ENCODE measurements at places on chromosomes 1 and 21.
A peak's percentile ranks its signal among the peaks of the same experiment; 100 is the strongest.

DNA sequence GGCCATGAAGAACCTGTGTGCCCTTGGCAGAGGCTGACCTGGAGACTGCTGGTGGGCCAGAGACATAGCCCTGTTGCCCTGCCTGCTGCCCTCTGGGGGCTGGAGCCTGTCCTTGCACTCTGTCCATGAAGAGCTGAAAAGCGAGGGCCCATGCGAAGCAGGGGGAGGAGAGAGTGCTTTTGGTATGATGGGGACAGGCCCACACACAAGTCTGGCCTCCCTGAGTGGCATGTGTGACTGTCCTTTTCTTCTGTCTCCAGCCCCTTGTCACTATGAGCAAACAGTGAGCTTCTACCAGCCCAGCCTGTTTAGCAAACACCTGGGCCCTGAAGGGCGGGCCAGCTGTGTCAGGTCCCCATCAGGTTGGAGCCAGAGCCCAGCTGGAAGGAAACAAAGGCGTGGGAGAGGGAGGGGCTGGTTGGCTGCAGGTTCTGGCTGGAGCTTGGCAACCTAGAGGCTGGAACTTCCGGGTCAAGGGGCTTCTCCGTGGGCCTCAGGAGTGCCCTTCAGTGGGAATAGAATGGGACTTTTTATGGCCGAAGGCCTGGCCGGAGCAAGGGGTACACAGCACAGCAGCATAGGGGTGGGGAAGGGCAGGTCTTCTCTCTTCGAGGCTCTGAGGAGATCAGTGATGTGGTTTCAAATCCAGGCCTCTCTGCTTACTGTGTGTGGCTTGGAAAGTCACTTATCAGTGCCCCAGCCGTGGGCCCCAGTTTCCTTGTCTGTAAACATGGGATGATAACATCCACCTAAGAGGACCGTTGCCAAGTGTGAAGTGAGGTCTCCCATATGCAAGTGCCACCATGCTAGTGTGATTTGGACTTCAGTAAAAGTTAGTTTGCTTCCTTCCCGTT, 14.3 kb downstream of the QSOX1 start:
- DNase-seq, result peak; percentile 39

GRCh38 chr1:55252942-55253589, 37.9 kb upstream of the USP24 start:
- DNase-seq, result no peak

DNA sequence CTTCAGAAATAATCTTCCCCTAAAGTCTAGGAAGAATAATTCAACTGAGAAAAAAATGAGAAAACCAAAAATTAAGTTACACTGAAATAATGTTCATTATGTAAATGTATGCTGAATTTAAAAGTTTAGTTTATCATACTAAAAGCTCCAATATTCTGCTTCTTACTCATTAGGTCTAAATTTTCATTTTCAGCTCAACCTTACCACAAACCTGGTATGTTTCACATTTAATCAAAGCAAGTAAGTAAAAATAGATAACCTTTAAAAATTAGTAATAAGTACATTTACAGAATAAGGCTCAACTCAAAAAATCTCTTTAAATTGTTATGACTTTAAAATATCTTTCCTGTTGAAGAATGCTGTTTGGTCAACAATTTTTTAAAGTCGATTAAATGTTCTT, 15.0 kb downstream of the BTG3 start:
- DNase-seq, result no peak

DNA sequence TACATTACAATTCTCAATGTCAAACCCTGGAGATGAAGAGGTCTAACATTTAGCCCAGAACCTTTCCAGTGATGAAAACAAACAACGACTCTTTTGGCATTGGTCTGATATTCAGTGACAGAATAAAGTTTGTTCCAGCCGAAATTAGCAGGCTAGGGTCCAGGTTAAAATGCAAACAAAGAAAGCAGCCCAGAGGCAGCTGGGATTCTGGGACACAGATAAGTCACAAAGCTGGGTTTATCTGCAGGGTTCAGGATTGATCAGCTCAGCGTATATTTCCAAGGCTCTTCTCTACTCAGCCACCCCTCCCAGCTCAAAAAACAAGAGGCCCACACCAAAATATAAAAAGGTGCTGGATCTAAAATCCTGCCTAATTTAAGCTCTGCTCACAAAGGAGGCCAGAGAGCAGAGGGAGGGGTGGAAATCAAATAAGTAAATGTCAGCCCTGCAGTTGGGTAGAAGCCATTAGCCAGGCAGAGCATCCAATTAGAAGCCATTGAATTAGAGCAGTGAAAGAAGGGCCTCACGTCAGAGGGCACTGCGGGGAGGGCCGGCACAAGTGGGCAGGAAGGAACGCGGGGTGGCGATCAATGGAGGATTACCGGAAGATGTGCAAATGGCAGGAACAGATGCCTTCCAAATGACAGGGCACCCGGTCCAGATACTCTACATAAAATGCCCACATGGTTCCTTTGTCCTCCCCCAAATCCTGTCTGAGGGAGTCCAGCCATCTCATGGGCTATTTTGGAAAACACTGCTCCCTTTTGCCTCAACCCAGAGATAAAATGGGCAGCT, 3.2 kb upstream of the KLHDC8A start:
- no peak for DNase-seq

DNA sequence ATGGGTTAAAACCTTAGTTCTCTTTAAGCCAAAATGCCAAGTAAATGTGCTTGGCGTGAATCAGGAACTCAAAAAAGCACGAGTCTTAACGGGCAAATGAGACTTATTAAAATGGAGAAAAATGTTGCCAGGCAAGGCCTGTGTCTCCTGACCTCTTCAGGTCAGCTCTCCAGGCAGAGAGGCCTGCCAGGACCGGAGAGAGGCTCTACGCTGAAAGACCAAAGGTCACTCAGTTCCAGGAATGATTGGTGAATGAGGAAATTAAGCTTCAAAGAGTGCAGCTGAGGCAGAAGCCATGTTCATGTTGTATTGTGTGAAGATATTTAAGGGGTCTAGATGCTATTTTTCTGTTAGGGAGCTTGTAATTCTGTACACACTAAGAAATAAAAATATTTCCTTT, 66.6 kb downstream of the SPAG17 start:
- DNase-seq, result no peak

GRCh38 chr1:163201906-163202305, 810 bp downstream of the RGS5 start:
- no peak for DNase-seq

- DNase-seq, result no peak
Measured at GRCh38 chr1:220307607-220308006, 35.4 kb upstream of the RAB3GAP2 start.

DNA sequence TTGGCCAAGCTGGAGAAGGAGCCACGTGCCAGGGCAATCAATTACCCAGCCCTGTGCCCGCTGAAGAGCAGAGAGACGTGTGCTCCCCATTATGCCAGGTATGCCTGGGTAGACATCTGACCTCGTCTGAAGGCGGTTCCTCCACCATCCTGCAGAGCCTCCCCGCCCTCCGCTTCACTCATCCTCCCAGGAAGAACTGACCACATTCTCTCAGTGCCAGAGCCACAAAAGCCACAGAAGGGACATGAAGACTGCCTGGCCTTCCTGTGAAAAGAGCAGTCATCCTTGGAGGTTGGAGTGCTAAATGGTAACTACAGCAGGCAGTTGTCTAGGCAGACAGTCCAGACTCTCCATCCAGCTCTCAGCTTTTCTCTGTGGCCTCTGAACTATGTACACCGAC, 12.0 kb downstream of the SYT2 start:
- no peak for DNase-seq

Measured in T-helper 2 cell (primary cell).